ENCODE measurements at places on chromosomes 1 and 21. TPM values are rescaled to one million over a fixed set of nuclear protein-coding genes. Genes with fewer than 3 reads are reported as not detected.
A peak's percentile ranks its signal among the peaks of the same experiment; 100 is the strongest.

ADGRL2 gene
- 180 TPM for polyA plus RNA-seq

DNA sequence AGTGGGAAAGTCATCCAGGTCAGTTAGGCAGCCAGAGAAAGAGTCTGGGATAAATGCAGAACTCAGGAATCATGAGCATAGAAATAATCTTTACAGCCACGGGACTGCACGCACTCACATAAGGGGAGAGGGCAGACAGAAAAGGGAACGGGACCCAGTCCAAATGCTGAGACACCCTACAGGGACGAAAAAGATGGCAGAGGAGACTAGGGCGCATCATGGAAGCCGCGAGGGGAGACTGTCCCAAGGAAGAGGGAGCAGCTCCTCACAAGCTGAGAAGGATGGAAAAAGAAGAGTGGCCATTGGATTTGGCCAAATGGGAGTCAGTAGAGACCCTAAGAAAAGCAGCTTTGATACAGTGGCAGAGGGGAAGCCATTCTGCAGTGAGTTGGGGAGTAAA, 102.9 kb upstream of the TLR5 start:
- no peak for DNase-seq

TMCC2 gene
- 6.3 TPM for polyA plus RNA-seq

DNA sequence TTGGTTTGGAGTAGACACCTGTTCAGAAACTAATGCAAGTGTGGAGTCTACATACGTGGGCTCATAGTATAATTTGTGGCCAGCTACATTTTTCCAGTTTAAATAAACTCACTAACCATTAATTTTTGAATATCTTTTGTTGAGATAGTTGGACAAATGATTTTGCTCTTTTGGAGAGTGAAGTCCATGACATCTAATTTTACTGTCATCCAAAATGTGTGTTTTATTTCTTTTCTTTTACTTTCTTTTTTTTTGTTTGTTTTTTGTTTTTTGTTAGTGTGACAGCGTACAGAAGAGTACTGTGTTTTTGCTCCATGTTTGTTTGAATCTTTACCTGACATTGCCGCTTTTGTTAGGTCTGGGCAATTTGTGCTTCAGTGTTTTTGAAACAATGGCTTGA, 5.0 kb downstream of the RBM15 start:
- no peak for DNase-seq

GRCh38 chr1:17907999-17908398, 152.9 kb downstream of the ACTL8 start:
- no peak for DNase-seq

- DNase-seq, result no peak
These were observed 248.7 kb upstream of the DAB1 start for GRCh38 chr1:57672346-57673140.

MAB21L3 gene
- polyA plus RNA-seq, result 0.63 TPM

DNA sequence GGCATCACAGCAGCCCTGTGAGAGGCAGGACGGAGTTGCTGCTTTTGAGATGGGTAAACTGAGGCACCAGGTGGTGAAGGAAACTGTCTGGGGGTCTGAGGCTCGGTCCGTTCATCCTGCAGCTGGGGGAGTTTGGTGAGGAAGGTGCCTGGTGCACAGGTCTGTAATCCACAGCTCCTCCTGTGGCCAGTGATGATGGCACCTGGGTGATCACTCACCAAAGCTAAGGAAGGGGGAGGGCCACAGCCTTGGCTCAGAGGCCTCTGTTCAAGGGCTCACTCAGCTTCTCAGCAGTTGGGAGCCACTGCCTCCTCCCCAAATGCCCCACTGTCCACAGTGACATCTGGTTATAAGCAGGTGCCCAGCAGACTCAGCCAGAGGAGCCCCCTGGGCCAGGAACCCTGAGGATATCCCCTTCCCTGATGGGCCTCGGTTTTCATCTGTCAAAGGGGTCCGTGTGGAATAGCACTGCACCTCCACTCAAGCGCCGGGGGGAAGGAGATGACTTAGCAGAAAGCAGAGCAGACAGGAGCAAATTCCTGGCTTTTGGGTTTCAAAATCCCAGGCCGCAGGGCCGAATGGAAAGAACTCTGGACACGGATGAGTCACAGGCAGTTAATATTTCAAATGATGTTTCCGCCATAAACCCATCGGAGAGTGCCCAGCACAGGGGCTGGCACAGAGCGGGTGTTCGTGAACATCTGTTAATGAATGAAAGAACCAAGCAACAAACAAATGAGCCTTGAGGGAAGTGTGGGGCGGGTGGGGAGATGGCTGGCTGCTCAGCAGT, 82.8 kb downstream of the DMRTB1 start:
- DNase-seq, result no peak

GRCh38 chr1:172394141-172394751, 26.2 kb upstream of the C1orf105 start:
- DNase-seq, result no peak

GRCh38 chr1:84478876-84479868, at the start of gene RPF1:
TSS of gene RPF1 (plus strand) at chr1:84479266. CDS start at chr1:84479282, 16 bp downstream.
- peak; percentile 87 for DNase-seq

DNA sequence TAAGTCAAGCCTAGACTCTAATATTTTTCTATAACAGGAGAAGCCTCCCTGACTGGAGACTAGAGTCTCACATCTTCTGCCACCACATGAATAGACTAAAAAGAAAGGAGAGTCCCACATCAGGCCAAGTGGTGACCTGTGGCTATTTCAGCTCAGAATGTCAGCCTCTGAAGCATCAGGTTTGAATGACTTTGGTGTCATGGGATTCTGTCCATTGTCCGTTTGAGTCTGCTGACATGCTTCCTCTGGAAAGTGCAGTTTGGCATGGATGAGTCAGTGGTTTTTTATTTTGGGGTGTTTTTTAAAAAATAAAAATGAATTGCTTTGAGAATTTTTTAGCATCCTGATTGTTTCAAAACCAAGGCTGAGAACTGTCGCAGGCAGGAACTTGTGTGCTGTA, 19.5 kb downstream of the DYRK3 start:
- no peak for DNase-seq

DNA sequence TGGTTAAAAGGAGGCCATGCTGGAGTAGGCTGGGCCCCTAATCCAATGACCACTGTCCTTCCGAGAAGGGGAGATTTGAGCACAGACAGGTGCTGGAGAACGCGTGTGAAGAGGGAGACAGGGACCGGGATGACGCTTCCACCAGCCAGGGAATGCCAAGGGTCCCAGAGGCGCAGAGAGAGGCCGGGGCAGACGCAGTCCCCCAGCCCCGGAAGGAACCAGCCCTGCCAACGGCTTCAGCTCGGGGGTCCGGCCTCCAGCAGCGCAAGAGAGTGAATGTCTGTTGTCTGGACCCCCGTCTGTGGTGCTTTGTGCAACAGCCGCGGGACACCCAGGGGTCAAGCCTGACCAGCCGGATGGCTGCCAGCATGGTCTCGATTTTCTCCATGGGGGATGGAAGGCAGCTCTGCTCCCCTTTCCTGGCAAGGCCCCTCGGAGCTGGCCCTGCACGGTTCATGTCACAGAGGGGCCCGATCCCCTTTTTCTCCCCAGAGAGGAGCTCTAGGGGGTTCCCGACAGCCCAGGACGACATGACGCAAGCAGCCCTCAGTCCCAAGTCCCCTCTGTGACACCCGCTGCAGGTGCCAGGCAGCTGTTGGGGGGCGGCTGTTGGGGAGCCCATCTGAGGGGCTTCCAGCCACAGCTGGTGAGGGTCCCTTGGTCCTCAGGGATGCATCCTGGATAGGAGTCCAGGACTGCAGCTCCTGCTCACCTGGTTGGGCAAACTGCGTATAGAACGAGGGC, 73.5 kb downstream of the SIK1 start:
- DNase-seq, result no peak

- DNase-seq, result no peak
These were observed 25.8 kb upstream of the IL6R start for GRCh38 chr1:154379301-154379700.

- DNase-seq, result no peak
These were observed 39.5 kb downstream of the ERI3 start for GRCh38 chr1:44315521-44315920.

DNA sequence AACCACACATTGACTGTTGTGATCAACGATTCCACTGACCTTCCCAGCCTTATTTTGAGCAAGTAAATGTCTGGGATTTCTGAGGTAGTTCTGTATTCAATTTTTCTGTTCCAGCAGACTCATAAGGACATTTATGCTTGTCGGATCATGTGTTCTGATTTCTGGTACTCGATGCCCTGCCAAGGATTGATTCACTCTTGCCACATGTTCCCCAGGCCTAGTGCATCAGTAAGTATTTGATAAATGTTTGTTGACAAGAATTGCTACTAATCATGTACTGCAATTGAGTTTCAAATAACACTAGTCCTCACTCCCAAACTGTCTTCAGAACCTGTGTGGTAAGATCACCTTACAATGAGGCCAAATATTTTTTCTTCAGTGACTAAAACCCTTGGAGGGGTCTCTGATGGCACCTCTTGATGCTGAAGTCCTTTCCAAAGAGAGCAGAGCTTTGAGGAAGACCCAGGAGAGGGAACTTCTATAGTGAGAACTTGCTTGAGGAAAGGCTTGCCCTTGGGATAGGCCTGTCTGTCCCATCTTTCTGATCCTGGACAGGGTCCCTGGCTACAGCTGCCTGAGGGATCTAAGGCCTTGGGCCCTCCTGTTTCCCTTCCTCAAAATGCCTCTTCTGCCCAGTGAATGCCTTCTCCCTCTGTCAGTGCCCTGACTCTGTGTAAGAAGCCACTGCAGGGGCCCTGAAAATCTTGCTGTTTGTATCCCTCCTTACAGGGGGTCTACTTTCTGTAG, 115.8 kb upstream of the FAM78B start:
- no peak for DNase-seq

DNA sequence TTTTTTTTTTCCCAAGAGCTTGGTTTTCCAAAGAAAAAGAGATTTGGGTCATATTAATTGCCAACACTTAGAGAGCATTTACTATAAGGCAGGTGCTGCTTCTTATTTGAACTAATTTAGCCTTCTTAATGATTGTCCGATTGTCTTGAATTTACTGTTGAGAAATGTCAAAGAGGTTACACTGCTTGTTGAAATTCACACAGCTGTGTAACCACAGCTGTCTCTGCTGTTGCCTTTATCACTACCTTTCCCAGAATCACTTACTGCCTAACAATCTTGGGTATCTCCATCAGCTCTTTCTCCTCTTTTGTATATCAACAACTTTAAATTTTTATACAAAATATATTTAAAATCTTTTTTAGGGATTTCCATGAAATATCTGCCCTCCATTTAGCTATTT, 115.6 kb downstream of the UCHL5 start:
- DNase-seq, result no peak

DNA sequence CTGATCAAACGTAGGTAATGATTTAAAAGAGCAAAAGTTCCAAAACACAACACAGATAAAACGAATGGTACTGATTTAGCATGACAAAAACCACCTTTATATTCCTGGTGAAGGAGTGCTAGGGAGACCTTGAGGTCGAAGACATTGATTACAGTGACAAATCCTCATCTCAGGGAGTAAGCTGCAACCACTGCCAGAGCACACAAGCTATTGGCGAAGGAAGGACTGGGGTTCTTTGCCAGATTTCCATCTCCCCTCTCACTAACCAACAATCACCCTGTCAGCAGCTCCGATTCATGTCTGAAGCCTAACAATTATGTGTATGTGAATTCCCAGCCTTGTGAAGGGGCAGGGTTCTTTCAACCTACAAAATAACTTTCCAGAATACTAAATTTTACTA, 40.2 kb upstream of the DMRTB1 start:
- no peak for DNase-seq

ERO1B gene
- polyA plus RNA-seq, result 13.9 TPM

All from left kidney (tissue), 8 donors.